ENCODE measurements at places on chromosomes 7 and 10.

GRCh38 chr10:63173468-63174232 is 40.5 kb downstream of the NRBF2 start:
- DNase-seq: no peak

- DNase-seq: no peak
These were observed 137.4 kb downstream of the MGMT start for GRCh38 chr10:129604333-129605032.

GRCh38 chr7:101636822-101637623 is 7.9 kb upstream of the MYL10 start:
- no peak for DNase-seq

DNA sequence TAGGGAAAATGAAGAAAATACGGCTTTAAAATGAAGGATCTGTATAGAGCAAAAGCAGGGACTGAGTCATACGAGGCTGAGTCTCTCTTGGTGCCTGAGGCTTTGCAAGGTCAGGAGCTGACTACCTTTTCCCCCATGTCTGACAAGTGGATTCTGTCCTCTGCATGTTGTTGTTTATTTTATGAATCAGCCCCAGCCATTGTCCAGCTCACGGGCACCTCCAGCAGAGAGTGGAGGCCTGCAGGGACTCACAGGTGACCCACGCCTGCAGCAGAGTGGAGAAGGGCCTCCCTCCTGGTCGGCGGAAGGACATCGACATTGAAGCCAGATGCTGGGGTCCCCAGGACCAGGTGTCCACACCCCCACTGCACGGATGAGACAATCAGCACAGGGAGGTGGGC is 233.9 kb downstream of the WDR37 start:
- no peak for DNase-seq

Data from H1 (cell line).